ENCODE measurements at places on chromosomes 12 and 14.

GRCh38 chr12:124901003-124901402, 13.4 kb downstream of the UBC start:
- DNase-seq, result no peak

GRCh38 chr14:39668449-39668848, 236.2 kb upstream of the FBXO33 start:
- DNase-seq, result no peak

GRCh38 chr12:107912421-107913004, 138.0 kb downstream of the ASCL4 start:
- DNase-seq, result no peak

DNA sequence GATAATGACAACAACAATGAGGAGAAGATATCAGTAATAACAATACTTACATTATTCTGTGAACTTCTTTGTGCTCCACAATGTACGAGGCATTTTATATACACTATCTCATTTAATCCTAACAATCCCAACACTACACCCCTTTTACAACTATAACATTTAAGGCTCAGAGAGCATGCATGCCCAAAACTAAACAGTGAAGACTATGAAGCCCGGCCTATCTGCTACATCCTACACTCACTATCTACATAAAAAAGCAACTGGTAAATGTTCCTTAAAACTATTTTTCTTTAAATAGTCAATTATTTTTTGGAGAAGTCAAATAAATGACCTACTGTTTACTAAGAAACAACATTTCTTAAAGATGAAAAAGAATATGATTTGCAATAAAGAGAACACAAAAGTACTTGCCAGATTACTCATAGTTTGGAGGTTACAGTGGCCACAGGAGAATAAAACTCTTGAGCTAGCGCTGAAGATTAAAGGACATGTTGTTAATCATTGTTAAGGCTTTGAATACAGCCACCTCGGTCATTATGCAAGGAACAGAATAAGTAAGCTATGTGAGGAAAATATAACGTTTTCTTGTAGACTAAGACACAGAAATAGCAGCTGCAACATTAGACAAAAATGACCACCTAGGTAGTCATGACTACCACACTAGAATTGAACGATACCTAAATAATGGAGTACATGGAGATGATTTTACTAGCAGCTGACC, 56.7 kb downstream of the EPS8 start:
- peak; percentile 6 for DNase-seq

- DNase-seq, result no peak
Measured at GRCh38 chr14:55336162-55336561, 64.9 kb downstream of the FBXO34 start.

- DNase-seq, result no peak
Measured at GRCh38 chr14:29126361-29126760, 359.8 kb downstream of the FOXG1 start.

Measured in skin of body (tissue), 3 donors.